ENCODE measurements at places on chromosomes 12 and 14. TPM values are rescaled to one million over a fixed set of nuclear protein-coding genes. Genes with fewer than 3 reads are reported as not detected.

Gene NEDD1
- total RNA-seq = 26.6 TPM

Gene SHMT2
- 274 TPM for total RNA-seq

Gene RPL10L
- total RNA-seq = not detected

Gene GSG1
- total RNA-seq = 1.3 TPM

Gene LTB4R2
- 7.0 TPM for total RNA-seq

Gene ART4
- not detected for total RNA-seq

Gene GLIPR1
- total RNA-seq = 1.5 TPM

Gene PMCH
- not detected for total RNA-seq

Gene SMOC1
- 2.4 TPM for total RNA-seq

Gene POTEG
- not detected for total RNA-seq

Gene NR4A1
- 18.7 TPM for total RNA-seq

Data from H1 (cell line).